Sciatic nerve (tissue), 2 donors: ENCODE measurements at places on chromosomes 16 and 17. TPM values are rescaled to one million over a fixed set of nuclear protein-coding genes. Genes with fewer than 3 reads are reported as not detected.
A peak's percentile ranks its signal among the peaks of the same experiment; 100 is the strongest.

KLHL36 gene
- total RNA-seq, result 60.2 TPM

TNK1 gene
- 6.1 TPM for total RNA-seq

DNA sequence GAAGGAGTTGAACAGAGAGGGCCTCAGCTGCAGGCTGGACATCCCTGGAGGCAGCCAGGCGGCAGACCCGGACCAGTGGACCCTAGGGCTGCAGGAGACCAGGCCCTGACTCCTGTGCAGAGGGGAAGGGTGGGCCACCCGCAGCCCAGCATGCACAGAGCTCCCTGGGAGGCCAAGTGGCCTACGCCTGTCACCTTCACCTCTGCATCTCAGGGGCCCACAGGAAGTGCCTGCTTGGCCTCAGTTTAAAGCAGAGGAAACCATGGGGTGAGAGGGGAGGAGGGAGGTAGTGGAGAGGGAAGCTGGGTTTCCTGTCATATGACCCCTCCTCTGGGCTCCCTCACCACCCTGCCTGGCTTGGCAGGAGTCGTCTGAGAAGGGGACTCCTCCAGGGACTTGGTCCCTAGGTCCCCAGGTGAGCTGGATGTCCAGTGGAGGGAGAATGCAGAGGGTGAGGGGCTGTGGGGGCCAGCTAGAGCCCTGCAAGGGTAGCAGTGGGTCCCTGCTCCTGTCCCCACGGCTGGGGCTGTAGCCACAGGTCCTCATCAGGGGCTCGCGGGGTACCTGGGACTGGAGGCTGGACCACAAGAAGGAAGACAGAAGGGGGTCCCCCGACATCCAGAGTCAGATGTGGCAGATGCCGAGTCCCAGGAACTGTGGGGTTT lies at the start of gene TMC8:
Gene TMC8 (plus strand): TSS at position 335 of the 665 bp plus-strand sequence. CDS start 818 bp downstream, outside the sequence.
- peak; percentile 71 for DNase-seq

GRCh38 chr17:40015998-40016985 lies 1.1 kb downstream of the CSF3 start:
- no peak for DNase-seq

DNA sequence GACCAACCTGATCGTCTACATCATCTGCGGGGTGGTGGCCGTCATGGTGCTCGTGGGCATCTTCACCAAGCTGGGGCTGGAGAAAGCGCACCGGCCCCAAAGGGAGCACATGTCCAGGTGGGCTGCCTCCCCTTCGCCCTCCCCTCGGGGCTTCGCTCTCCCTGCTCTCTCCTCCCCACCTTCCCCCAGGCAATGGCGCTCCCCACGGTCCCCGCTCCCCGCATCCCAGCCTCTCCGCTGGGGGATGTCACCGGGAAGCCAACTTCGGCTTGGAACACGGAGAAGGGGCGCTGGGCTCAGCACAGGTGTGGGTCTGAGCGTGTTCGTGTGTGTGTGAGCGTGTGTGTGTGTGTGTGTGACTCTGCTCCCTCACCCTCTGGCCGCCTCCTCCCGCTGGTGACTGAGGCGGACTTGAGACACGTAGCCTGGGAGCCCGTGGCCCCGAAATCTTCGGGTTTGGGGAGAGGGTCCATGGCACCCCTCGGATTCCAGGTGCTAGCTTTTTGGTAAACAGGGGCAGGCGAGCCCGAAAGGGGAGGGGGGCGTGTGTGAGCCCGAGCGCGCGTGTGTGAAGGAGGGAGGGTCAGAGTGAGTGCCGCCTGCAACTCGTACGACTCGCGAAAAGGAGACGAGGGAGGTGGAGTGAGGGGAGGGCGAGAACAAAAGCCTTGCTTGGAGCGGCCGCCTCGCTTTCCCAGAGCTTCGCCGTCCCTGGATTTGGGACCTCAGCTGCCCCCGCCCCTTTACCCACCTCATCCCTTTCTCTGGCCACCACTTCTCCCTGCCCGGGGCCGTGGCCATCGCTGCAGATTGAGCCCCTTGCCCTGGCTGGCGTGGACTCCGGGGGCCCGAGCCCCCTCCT lies 1.3 kb downstream of the SHISA9 start:
- DNase-seq, result no peak

GRCh38 chr16:68823401-68824135 lies 19.8 kb upstream of the TANGO6 start:
- no peak for DNase-seq

GRCh38 chr17:1412185-1413110 lies 12.4 kb upstream of the YWHAE start:
- DNase-seq, result no peak
